ENCODE measurements at places on chromosomes 16 and 17.

GRCh38 chr17:17811381-17812210 is 25.2 kb downstream of the SREBF1 start:
- DNase-seq = no peak

GRCh38 chr16:88706229-88706964 is at the start of the genes CTU2 and RNF166:
Gene CTU2 (plus strand): TSS chr16:88706503. CDS start chr16:88706531, 28 bp downstream.
Gene RNF166 (minus strand): TSS chr16:88706408. CDS start chr16:88706325, 83 bp downstream.
- peak; percentile 89 for DNase-seq

GRCh38 chr16:80620736-80621605 is 80.2 kb downstream of the DYNLRB2 start:
- DNase-seq = no peak

DNA sequence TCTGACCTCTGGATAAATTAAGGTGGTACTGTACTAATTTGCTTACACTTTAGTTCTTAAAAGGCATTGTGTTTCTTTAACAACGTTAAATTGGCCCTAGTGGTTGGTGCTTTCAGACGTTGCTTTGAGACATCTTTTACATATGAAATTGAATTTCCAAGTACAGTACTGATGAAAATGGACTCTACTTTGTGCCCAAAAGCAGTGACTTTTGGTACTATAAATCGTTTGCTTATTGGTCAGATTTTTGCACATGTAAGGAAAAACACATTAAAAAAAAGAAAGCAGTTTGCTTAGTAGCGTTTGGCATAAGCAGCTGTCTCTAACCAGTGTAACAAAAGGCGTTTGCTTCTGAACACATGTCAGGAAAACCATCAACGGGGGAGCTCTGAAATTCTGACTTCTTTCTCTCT is 139.6 kb downstream of the CDK5R1 start:
- no peak for DNase-seq
